GM12878 (cell line): ENCODE measurements at places on chromosomes 2 and 18. TPM values are rescaled to one million over a fixed set of nuclear protein-coding genes. Genes with fewer than 3 reads are reported as not detected.

Gene MARCHF4
- not detected in 2 replicates for total RNA-seq

DNA sequence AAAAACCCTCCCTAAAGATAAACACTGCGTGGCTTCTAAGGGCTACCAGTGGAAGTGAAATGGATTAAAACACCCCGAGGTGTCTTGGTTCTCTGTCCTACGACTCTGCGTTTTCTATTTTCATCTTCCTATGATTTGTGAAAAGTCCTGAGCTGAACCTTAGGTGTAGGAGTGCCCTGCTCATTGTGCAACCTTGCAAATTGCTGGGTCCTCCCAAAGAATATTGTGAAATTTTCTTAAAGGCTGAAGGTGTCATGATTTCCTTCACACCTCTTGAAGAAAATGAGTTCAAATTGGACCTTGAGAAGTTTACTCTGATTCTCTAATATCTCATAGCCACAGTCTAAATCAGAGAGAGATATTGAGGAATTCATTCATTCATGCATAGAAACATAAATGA, 1.8 kb upstream of the SLC19A3 start:
- DNase-seq = no peak

Gene VIT
- total RNA-seq = not detected in 2 replicates

DNA sequence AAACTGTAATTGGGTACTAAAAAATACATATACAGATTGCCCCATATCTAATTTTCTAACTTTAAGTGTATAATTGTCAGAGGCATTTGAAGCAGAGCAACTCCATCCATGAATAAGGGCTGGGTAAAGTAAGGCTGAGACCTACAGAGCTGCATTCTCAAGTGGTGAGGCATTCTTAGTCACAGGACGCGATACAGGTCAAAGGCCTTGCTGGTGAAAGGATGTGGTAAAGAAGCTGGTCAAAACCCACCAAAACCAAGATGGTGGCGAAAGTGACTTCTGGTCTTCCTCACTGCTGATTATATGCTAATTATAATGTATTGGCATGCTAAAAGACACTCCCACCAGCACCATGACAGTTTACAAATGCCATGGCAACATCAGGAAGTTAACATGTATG, 50.0 kb downstream of the SLC8A1 start:
- DNase-seq = no peak

DNA sequence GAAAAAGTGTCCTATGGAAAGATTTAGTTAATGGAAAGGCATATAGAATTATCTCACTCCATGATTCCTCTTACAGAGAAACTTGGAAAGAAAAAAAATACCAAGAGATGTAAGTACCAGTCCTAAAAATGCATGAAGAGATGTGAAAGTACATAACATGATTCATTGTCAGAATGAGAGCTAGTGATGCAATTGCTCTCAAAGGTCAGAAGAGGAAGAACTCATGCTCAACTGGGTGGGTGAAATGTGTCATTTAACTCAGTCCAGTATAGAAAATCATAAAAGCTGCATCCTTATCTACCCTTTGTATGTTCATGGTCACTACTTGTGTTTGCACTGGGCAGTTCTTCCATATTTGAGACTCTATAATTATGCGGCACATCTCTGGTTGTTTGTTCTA, 300.0 kb upstream of the PIK3C3 start:
- no peak for DNase-seq

- no peak for DNase-seq
These were observed 73.6 kb downstream of the LYPD6B start for GRCh38 chr2:149112068-149112467.

GRCh38 chr2:120318626-120319025, 27.3 kb upstream of the INHBB start:
- no peak for DNase-seq

DNA sequence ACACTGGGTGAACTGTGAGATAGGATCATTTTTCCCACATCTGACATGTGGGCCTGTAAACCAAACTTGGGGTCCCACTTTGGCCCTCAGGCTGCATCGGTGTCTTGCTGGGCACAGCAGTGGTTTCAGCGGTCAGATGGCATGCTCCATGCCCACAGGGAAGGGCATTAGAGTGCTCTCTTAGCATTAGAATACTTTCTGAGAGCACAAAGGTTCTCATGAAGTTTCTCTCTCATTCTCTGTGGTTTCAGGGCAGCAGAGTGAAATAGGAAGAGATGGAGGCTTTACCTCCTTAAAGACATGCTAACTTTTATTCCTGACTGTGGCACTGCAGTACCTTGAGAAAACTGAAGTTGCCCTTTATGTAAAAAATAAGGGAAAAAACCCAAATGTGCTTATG, 36.6 kb upstream of the GATA6 start:
- no peak for DNase-seq

Gene MYO7B
- 2.2 and 4.8 TPM in 2 replicates for total RNA-seq

Gene RAB27B
- 0.03 TPM in 1 of 2 replicates, not detected in the other for total RNA-seq

Gene UGT1A5
- total RNA-seq = not detected in 2 replicates

Gene HNMT
- total RNA-seq = 0.43 TPM in 1 of 2 replicates, not detected in the other

DNA sequence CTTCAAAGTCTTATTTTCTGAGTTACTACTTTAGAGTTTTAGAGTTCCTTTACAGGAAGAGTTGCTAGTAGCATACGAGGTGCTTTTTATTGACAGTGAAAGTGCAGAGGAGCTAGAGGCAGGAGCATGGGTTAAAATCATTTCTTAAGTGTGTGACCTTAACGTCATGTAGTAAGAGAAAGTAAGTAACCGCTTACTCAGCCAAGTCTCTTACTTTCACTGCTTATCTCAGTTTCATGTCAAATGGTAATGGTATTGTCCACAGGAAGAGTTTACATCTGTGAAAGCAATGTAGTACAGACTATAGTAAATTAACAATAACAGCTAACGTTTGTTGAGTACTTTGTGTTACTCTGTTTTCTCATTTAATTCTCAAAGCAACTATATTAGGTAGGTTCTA, 12.6 kb downstream of the NDUFAF7 start:
- peak; percentile 23 for DNase-seq

Gene KLHL14
- total RNA-seq = 0.05 TPM in 1 of 2 replicates, not detected in the other

DNA sequence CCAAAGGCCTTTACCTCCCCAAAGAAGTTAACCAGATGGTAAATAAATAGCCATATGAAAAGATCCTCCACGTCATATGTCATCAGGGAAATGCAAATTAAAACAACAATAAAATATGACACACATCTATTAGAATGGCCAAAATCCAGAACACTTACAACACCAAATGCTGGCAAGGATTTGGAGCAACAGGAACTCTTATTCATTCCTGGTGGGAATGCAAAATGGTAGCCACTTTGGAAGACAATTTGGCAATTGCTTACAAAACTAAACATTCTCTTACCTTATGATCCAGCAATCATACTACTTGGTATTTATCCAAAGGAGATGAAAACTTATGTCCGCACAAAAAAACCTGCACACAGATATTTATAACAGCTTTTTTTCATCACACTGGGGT, 1.3 kb upstream of the TANK start:
- no peak for DNase-seq

DNA sequence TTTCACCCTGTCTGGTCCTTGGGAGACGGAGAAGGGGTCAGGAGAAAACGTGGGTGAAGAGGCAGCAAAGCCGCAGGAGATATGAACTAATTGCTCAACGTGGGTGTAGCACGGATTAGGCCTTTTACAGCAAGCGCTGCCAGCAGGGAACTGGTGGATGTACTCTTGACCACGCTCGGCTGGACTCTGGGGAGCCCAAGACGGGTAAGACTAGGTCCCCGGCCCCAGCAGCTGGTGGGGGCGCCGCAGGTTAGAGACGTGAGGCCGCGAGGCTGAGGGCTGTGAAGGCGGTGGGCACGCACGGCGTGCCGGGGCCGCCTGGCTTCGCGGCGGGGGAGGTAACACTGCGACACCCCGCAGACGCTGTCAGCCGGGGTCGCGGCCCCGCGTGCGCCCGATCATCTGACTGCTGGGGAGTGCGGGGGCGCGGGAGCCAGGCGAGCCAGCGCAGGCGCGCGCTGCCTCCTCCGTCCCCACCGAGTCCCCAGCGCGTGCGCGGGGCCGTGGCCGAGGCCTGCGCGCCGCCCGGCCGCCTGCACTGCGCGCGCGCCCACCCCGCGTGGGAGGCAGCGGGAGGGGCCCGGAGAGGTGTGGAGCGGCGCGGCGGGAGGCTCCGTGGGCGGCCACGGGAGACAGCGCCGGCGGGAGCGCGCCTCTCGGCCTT, at the start of gene CLIP4:
CLIP4 (plus strand) TSS at position 470 of the 664 bp plus-strand sequence. CDS start 5,974 bp downstream, outside the sequence.
- no peak for DNase-seq

DNA sequence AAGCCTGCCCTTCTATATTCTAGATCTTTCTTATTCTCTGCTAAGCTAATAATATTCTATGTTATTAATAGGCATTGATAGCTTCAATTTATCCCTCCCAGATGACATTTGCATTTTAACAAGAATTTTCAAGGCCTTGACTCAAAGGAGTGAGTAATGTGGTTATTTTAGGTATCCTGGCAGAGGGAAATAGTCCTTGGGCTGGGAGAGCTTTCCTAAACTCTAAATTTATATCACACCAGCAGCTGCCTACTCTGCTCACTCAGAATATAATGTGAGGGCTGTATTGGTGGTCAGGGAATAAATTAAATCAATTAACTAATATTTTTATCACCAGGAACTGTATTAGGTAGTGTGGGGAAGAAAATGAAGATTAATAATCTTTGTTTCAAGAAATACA, 74.8 kb upstream of the ADAM23 start:
- no peak for DNase-seq

DNA sequence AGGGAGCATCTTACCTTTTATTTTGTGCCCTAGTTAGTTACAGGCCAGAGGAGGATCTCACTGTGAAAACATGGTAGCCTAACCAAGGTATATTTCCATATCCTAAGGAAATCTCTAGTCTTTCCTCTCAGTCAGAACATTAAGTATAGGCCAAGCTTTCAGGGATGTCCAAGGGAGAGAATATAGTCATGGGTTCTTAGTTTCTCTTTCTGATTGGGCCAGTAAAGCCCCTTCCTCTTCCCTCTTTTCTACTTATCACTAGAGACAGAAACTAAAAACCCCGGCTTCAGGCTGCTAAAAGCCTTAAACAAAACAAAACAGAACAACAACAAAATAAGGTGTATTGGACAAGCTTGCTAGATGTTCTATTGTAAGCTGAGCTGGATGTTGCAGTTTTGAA, 44.3 kb upstream of the TNFRSF11A start:
- DNase-seq = no peak

GRCh38 chr2:204024503-204024902, 87.9 kb downstream of the ICOS start:
- no peak for DNase-seq

- DNase-seq = no peak
These were observed 669.6 kb upstream of the VRK2 start for GRCh38 chr2:57376985-57377384.

- no peak for DNase-seq
These were observed 256.9 kb upstream of the CNTNAP5 start for GRCh38 chr2:123768233-123768632.

DNA sequence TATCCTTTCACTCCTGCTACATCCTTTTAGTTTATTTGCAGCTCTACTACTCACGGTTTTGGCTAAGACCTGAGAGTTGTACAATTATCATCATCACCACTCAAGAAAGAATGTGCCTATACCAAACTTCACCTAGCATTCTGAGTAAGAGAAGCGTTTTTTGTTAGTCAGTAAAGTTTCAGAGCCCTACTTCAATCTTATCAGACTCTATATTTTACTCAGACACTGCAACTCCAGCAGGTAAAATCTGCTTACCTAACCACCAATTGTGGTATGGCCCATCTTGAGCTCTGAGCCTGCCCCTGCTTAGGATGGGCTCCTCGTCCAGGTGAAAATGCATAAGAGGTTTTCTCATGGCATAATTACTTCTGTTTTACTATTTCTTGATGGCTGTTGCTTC, 37.1 kb downstream of the ICOS start:
- DNase-seq = no peak

DNA sequence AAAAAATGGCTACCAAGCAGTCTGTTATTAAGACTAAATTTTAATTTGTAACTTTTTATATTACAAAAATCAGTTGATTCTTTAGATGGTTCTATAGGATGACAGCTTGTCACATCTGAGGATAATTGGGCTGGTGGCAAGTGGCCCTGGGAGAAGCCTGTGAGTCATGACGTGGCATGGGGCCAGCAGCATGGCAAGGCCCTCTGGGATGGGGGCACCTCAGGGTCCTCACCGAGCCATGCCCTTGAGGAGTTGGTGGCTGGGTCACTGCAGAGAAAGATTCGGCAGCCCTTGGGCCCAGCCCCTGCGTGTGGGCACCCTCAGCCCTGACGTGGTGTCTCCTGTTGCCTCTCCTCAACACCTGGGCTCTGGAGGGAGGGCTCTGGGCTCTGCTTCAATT, 49.7 kb downstream of the STK25 start:
- no peak for DNase-seq

- no peak for DNase-seq
These were observed 55.6 kb upstream of the PHLPP1 start for GRCh38 chr18:62659698-62660097.

Gene PKP4
- total RNA-seq = 23.7 and 24.5 TPM in 2 replicates

Gene LRATD1
- total RNA-seq = 0.05 TPM in 1 of 2 replicates, not detected in the other

DNA sequence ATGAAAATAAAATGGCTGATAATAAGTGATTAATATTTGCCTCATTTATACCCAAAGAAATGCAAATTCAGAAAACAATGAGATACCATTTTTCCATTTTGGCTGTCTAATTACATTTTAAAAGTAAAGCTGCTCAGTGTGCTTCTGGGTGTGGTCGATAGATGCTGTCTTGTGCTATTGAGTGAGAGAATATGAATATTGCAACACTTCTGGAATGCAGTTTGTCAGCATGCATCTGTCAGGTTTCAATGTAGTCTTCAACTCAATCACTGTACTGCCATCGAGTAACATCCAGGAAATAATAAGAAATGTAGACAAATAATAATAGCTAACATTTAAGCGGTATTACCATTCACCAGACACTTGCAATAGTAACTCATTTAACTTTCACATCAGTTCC, 3.9 kb downstream of the IL18R1 start:
- DNase-seq = no peak

DNA sequence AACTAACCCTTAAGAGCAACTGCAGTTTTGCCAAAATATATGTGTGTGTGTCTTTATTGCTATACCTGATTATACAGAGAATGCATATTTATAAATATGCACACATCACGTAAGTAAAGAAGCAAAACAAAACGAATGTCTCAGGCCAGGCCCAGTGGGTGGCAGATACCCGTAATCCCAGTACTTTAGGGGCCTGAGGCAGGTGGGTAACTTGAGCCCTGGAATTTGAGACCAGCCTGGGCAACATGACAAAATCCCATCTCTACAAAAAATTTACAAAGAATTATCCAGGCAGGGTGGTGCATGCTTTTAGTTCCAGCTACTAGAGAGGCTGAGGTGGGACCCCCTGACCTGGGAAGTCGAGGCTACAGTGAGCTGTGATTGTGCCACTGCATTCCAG, 745.3 kb downstream of the SATB2 start:
- DNase-seq = no peak

Gene PSMA8
- not detected in 2 replicates for total RNA-seq

DNA sequence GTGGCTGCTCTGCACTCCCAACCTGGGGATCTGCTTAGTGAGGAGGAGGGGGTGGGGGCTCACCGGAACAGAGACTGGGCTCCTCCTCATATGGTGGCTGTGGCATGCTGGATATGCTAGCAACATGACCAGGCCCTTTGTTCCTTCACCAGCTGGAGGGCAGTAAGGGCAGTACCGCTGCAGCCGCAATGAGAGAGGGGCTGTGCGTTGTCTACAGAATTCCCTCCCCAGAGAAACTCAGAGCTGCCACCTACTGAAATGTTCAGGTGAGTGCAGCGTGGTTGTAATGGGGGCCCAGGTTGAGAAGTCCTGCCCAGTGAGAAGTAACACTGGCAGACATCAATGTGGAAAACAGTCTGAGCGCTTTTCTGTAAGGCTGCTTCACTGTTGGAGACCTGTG, 1211.9 kb upstream of the NXPH2 start:
- no peak for DNase-seq
